GM19239 (cell line): ENCODE measurements at places on chromosomes 5 and 9.

DNA sequence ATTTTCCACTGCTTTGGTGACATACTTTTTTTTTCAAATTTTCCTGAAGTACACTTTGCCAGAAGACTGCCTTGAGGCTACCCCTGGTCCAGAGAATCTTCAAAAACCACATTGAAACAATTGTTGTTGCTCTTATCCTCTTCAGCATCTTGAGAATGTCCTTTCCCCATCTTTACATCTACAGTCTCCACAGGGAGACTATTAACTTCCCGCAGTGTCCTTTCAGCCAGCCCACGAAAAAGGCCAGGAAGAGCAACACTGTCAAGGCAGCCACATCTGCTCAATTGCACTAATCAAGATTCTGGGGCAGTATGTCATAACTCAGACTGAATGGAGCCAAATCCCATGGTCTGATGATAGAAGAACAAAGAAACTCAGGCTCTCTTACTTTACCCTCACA is 148.3 kb downstream of the ENC1 start:
- no peak for DNase-seq

DNA sequence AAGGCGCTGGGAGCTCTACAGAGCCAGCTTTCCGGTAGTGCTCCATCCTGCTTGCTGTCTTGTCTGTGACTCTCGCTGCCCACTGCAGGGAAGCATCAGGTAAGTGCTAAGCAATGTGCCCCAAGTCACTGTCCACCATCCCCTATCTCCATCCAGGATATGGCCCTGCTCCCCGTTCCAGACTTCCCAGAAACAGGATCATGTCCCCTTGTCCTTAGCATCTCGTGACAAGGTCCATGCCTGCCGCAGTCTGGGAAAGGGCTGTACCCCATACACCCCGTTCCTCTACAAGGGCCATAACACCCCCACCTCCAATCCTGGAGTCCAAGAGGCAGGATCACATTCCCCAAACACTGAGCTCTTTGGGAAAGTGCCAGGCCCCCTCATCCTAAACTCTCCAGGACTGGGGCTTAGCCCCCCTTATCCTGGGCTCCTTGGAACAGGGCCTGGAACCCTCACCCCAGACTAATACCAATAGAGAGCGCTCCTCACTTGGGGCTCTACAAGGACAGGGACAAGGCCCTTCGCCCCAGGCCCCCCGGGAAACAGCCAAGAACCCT is 566 bp downstream of the RPP25L start:
- no peak for DNase-seq

GRCh38 chr5:169131616-169132301 is 169.2 kb downstream of the SLIT3 start:
- DNase-seq, result no peak

- DNase-seq, result no peak
Measured at GRCh38 chr9:27196383-27196782, 87.4 kb downstream of the TEK start.

DNA sequence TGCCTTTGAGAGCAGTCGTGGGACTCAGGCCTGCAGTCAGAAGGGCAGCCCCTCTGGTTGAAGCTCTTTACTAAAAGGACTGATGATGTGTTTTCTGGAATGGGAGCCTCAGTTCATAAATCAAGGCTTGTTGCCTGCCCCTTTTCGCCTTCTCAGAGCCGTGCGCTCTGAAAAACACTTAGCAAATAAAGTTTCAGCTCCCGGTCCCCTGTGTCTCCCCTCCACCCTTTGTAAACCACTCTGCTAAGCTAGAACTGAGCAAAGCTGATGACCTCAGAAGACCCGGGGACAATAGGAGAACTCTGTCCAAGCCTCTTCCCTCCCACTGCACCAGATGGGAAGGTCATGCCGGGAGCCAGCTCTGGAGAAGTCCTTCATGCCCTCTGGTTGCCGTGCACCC is 39.3 kb upstream of the ADRA1B start:
- no peak for DNase-seq

- peak; percentile 66 for DNase-seq
Measured at GRCh38 chr5:34522599-34523386, 133.3 kb upstream of the RAI14 start.

DNA sequence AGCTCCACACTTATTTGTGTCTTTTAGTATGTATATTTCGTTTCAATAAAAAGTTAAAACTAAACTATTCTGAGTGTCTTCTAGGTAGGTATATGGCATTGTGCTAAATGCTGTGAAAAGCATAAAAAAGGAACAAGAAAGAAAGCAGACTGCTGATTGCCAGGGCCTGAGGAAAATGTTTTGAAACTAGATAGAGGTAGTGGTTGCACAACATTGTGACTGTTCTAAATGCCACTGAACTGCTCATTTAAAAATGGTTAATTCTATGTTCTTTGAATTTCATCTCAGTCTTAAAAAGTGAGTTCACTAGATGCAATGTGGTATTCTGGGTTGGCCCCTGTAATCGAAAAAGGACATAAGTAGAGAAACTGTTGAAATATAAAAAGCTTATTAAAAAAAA is 2.6 kb upstream of the ALAD start:
- no peak for DNase-seq

GRCh38 chr5:74140409-74140808 is 500.1 kb downstream of the ENC1 start:
- no peak for DNase-seq

- DNase-seq, result no peak
Measured at GRCh38 chr5:175778951-175779503, 92.4 kb upstream of the CPLX2 start.

DNA sequence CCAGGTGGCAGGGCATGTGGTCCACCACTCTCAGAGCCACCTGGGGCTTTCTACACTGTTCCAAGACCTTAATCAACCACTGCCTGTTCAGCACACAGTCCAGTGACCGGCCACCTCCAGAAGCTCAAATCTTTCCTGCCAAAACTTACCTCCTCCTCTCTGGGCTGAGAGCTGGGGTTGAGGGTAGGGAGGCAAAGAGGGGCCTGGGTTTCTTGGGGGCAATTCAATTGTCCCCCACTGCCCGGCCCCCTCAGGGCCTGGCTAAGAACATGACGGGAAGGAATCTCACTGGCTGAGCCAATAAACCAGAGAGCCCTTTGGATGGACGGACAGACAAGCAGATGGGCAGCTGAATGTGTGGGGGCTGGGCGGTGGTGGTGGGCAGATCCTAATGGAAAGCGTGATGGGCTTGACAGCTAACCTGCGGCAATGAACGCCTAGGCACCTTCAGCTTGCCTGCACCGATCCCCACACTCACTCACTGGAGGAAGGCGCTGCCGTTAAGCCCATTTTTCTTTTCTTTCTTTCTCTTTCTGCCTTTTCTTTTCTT is 5.4 kb downstream of the NR5A1 start:
- no peak for DNase-seq

- DNase-seq, result no peak
Measured at GRCh38 chr9:29214154-29214689, 1640.9 kb upstream of the C9orf72 start.

DNA sequence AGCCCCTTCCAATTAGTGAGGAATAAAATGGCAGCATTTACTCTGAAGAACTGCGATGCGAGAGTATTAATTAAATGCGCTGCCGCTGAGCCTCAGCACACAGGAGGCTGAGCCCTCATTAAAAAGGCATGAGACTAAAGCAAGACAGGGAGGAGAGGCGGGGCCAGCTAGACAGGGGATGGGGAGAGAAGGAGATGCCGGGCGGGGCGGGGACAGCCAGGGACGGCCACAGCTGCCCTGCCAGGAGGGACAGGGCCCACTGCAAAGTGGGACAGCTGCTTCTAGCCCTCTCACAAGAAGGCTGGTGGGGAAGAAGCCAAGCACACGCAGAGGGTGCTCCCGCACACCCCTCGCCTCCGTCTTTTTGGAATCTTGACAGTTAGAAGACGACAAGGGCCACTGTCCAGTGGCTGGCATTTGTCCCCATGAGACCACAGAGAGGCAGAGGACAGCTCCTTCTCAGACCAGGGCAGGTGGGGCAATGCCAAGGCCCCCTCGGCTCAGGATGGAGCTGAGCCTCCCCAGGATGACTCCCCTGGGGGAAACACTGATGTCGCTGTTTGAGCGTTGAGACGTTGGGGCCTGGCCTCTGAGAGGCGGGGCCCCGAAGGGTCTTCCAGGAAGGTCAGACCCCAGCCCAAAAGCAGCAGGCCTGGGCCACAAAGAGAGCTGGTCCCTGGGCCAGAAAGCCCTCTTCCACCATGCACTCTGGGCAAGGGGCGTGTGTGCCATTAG is 26.9 kb downstream of the ADAMTS2 start:
- no peak for DNase-seq

DNA sequence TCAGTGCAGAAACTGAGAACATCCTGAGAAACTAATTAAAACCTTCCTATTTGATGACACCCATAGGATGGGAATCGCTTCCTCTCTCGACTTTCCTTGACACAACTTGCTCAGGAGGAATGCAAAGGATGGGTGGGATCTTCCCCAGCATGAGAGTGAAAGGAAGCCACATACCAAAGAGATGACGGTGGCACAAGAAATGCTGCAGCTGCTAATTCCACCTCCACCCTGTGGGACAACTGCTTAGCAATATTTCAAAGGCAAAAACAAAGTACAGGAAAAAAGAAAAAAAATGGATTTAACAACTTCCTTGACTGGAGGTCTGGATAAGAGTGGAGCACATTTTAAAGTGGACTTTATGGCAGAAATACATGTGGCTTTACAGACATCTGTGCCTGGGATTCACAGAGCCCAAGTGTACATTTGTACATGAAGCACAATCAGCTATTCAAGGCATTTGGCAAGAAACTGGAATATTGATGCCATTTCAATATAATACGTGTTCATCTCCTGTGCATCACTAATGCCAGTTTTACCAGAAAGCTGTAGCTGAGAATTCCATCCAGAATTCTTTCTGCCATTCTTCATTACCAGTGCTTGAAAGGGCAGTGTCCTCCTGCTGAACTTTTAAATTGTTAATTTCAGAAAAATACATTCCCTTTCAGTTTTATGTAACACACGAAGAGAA is 359.2 kb upstream of the ACTBL2 start:
- no peak for DNase-seq

GRCh38 chr5:31682851-31683250 is 43.9 kb downstream of the PDZD2 start:
- DNase-seq, result no peak

DNA sequence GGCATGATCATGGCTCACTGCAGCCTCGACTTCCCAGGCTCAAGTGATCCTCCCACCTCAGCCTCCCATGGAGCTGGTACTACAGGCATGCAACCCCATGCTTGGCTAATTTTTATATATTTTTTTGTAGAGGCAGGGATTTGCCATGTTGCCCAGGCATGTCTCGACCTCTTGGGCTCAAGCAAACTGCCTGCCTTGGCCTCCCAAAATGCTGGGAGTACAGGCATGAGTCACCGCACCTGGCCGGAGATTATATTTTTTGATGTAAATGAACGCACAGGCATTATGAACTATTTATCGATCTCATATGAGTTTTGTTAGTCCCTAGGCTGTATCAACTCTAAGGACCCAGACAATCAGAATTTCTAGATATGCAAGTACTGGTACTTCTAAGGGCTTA is 25.5 kb upstream of the CEP120 start:
- DNase-seq, result no peak

DNA sequence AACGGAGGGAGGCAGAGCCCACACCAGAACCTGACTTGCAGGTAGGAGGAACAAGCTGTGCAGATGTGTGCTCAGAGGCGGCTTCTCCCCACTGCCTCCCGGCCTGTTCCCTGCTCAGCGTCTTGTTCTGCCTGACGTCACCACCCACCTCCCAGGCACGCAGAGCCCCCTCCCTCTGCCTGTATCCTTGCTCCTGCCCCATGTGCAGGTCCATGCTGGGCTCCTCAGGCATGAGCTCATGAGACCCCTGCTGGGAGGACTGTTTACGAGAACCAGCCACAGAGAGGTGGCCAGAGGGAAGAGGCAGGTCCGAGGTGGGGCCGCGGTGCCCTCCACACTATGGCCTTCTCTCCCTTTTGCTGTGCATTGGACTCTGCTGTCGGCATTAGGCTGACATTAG is 45.5 kb downstream of the SLC6A3 start:
- DNase-seq, result no peak

GRCh38 chr9:126158588-126159429 is 167.8 kb upstream of the MVB12B start:
- DNase-seq, result no peak

GRCh38 chr9:80811003-80811402 is 878.3 kb downstream of the TLE1 start:
- DNase-seq, result no peak

DNA sequence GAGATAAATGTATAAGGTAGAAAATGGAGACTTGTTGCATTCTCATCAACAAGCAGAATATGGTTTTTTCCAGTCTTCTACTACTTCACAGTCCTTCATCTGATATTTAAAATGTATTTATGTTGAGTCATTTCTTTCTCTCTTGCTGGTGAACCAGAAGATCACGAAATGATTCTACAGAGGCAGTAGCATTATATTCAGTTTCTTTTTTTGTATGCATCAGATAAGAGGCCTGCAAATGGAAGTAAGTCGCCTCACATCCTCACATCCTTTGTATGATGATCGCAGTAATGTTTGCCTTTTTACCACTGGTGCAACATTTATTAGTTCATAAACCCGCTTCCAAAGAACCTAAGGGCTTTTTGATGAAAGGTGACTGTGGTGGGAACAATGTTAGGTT is 22.1 kb upstream of the IL13 start:
- no peak for DNase-seq

GRCh38 chr9:111175350-111175749 is 137.1 kb upstream of the LPAR1 start:
- DNase-seq, result no peak

DNA sequence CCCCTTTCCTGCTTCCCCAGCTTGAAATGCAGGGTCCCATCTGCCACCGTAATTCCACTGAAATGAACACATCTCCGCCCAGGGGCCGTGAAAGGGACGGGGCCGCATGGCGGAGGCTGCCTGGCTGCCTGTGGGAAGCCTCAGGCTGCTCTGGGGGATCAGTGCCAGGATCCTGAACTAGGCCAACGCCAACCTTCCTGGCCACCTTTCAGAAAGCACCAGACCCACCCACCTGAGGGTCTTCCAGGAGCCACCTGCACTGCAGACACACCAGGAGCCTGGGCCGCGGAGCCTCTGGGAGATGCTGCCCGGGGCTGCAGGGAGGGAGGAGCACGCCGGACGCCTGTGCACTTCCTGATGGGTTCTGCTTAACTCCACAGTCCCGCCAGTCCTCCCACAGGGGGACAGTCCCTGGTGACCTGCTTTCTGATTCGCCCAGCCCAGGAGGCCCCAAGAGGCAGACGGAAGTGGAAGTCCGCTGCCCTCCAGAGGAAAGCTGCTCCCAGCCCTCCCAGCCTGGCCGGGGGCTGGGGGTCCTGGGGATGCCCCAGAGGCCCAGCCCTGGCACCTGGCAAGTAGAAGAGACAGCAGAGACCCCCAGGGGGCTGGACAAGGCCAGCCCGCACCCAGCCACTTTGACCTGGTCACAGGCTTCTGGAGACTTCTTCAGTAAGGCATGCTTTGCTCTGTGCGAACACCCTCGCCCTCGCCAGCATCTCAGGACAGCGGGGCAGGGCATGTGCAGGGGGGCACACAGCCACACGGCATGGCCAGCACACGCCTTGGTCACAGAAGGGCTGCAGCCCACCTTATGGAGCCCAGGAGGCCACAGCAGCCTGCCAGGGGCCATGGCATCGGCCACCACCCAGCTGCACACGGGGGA is at the start of gene CARD9:
TSS of gene CARD9 (minus strand) at position 370 of the 883 bp plus-strand sequence. CDS start 1,591 bp downstream, outside the sequence.
- peak; percentile 43 for DNase-seq
